ENCODE measurements at places on chromosomes 7 and 10. TPM values are rescaled to one million over a fixed set of nuclear protein-coding genes. Genes with fewer than 3 reads are reported as not detected.

The SUN3 gene
- not detected for total RNA-seq

- no peak for DNase-seq
Measured at GRCh38 chr10:69317626-69318105, 39.4 kb downstream of the HK1 start.

The ITPRID1 gene
- total RNA-seq = not detected

The PARD3 gene
- 42.1 TPM for total RNA-seq

The PFKP gene
- 111 TPM for total RNA-seq

Measured in fibroblast of the aortic adventitia (primary cell).